ENCODE measurements at places on chromosomes 5 and 9.

DNA sequence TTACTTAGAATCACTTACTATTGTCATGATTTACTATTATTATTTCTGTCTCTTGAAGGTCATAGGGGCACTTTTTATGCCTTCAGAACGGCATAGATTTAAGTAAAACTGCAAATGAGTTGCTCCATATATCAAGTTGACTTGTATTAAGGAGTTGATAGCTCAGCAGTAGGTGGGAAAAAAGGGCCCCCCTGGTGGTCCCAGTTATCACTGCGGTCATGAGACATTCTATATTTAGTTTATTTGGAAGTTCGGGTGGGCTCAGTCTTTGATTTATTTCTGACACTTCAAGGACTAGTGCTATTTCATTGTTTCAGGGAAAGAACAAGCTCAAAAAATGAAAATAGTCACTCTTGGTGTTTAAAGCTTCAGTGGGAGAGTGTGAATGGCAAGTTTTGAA is 159.3 kb downstream of the SLC24A2 start:
- no peak for DNase-seq

DNA sequence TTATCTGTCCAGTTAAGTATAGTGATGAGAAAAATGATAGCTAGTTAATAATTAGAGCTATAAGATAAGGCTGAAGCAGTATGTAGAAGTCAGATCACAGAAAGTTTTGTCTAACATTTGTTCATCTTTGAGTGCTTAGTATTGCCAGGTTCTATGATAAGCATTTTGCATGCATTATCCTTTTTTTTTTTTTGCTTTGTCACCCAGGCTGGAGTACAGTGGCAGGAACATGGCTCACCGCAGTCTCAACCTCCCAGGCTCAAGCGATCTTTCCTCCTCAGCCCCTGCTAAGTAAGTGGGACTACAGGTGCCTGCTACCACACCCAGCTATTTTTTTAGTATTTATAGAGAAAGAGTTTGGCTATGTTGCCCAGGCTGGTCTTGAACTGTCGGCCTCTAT is 17.5 kb downstream of the BAAT start:
- DNase-seq: no peak

DNA sequence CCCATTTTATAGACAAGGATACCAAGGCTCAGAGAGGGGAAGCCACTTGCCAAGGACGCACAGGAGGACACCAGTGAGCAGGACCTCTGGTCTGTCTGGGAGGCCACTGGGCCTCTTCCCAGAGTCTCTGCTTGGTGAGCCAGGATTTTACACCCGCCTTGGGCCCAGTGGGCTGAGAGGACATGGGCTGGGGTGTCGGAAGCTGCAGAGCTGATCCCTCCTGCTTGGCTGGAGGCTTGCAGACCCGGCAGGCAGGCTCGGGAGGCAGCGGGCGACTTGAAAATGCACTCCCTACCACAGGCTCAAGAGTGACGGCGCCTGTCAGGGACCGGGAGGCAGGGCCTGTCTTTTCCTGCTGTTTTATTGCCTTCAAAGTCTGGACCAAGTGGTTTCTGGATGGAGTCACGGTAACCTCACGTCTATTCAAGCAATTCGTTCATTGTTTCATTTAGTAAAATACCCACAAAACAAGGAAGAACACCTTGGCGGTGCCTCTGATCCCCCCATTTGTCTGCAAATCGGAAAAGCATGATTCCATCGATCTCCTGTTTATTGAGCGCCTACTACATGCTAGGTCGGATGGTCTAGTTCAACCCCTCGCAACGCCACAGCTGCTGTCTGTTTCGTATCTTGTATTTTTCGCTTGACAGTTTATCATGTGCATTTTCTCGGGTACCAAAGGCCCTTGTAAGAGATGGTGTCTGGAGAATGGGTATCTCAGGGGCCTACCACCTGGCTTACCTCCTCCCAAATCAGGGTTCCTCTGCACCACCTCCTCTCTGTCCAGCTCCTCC is 108.1 kb upstream of the IER5L start:
- DNase-seq: no peak

DNA sequence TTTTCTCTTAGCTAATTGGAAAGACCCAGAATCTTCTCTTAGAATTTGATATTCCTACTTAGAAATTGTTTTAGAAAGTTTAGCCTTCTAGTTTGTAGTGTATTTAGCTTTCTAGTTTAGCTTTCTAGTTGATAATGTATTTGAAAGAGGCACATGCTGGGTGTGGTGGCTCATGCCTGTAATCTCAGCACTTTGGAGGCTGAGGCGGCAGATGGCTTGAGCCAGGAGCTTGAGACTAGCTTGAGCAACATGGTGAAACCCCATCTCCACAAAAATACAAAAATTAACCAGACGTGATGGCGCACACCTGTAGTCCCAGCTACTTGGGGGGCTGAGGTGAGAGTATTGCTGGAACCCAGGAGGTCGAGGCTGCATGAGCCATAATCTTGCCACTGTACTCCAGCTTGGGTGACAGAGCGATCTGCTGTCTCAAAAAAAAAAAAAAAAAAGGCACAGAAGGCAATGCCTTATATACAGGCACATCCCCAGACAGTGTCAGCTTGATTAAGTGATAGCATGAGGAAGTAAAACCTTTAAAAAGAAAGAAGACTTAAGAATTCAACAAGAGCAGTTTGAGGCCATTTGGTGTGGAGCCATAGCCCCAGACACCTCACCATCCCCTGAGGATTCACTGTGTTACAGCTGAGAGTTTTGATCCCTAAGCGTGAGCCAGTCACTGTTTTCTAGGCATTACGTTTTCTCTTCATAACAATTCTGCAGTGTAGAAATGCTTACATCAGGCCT is 34.6 kb downstream of the ZSWIM6 start:
- DNase-seq: no peak
